GM19239 (cell line): ENCODE measurements at places on chromosomes 12 and 14.

DNA sequence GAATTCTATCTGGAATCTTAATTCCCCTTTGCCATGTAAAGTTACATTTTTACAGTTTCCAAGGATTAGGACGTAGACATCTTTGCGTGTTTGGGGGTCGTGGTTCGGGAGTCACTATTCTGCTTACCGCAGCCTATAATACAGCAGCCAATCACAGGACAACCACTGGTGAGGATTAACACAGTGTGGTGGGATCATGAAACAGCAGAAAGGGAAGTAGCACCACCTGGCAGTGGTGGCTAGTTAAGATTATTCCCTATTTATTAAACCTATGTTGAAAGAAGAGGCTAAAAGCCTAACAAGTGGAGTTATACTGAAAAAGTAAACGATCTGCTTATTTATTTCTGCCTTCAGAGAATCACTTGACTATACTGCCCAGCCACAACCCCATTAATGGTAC lies 71.7 kb downstream of the IPO8 start:
- no peak for DNase-seq

DNA sequence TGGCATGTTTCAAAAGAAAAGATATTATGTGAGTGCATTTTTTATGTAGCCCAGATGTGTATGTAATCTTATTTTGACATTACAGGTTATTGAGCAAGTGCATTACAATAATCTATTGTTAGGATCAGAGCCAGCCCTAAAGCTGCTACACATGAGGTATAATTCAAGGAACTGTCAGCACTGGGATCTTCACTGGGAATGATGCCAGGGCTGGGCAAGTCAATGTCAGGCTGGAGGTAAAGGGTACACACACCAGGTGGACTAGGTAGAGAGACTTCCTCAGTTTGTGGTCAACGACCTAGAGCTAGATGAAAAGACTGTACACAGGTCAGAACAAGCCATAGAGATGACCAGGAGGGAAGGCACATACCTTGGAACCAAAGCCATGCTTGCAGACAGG lies 15.4 kb downstream of the TRIM9 start:
- DNase-seq, result no peak

- peak; percentile 1 for DNase-seq
These were observed 65.4 kb downstream of the ACSM4 start for GRCh38 chr12:7369274-7369729.

DNA sequence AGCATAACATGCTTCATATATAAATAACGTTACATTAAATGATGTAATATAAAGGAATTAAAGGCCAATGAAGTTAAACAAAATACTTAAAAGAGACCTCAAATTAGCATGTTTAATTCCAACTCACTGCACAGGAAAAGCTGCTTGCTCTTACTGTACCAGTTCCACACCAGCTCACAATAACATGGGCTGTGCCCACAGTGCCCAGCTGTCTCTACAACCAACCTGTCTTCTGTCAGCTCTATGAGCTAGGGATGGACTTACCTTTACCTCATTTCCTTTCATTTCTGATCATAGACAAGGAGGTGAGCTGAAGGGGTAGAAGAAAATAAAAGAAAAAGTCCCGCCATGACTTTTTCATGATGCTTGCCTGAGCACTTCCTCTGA lies 64.8 kb downstream of the NKX2-1 start:
- no peak for DNase-seq

- no peak for DNase-seq
These were observed 93.2 kb downstream of the GPR65 start for GRCh38 chr14:88098163-88098562.

DNA sequence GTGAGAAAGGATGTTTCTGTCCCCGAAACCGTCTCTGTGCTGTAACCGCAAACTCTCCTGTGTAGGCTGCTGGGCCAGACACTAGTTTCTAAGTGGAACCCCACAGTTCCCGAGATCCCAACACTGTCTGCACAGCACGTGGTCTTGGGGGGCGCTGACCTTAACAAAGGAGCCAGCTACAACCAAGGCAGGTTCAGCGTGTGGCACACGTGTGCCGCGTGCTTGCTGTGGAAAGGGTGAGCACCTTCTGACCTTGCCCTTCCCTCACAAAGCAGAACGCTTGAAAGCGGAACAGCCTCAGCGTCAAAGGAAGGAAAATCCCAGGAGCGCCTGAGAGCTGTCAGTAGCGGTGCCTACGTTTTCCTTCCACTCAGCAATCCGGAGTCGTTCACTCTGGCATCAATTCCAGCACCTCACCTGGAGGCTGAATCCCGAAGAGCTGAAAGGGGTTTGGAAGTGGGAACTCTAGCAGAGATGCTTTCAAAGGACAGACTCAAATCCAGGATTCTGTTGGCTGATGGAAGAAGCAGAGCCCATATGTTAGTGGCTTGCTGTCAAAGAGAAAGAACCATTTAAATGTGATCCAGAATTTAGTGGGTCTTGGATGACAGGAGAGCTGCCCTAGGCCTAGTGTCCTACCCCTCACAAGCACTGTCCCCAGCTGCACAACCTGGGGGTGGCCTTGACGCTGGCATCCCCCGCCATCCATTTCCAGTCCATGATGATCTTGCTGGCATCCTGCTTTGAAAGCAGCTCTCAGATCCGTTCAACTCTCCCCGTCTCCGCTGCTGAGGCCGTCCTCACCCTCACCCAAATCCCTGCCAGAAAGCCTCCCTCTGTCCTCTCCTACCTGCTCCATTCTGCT lies 27.1 kb downstream of the CCDC92 start:
- no peak for DNase-seq

DNA sequence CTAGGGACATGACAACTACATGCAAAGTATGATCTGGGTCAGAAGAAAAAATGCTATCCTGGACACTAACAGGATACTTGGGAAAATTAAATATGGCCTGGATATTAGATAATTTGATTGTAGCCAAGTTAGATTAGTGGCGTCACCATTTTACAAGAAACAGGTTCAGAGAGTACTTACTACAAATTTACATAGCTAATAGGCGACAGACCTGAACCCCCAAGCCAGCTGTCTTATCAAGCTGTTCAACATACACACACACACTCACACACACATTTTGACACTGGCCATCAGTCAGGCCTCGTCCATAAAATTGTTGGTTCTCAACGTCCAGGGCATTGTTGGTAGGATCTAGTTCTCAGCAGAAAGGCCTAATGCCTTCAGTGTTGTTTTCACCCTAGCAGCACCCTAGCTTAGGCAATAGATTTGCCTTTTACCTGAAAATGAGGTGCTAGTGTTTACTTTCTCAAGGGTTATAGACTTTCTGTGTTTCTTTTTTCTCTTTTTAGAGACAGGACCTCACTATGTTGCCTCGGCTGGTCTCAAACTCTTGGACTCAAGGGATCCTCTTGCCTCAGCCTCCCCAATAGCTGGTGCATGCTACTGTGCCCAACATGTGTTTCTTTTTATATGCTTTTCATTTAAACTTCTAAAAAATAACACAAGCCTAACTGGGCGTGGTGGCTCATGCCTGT lies 3.3 kb upstream of the C14orf93 start:
- no peak for DNase-seq

GRCh38 chr12:69835081-69835480 lies 10.1 kb downstream of the MYRFL start:
- DNase-seq, result no peak

DNA sequence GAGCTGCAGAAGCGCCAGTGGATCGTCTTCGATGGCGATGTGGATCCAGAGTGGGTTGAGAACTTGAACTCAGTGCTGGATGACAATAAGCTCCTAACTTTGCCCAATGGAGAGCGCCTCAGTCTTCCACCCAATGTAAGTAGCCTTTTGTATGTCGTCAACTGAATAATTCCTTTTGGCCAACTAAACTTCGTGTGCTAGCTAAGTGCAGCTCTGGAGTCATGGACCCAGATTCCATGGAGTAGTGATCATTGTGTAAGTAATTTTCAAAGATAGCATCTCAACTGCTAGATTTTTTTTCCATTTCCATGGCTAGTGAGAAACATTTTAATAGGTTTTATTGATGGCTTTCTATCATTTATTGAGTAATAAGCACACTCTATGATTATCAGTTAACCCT lies 48.0 kb downstream of the DYNC1H1 start:
- DNase-seq, result no peak

DNA sequence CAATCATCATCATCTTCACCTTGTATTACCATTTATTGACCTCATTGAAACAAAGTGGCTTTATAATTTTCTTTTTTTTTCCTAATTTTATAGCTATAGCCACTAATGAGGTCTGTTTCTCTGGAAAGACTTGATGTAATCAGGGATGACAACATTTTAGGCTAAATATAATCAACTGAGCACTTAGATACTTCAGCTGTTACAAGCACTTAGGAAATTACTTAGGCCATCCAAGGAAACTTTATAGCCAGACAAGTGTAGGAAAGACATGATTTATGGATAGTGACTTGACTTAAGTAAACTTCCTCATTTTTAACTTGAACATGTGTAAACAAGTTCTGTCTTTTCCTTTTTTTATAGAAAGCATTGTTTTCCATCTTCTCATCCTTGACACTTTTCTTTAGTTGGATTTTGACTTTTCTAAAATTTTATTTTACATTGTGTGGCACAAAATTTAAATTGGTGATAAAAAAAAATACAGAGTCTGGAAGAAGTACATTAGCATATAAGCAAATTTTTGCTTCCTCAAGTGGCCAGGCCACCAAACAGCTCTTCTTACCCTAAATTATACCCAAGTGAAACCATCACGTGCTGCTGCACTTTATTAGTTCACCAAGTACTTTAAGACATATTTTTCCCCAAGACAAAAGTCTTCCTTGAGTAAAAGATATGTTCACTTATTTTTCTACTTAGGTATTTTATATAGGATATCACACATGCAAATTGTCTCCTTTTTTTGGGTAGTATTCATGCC lies 15.1 kb downstream of the CPNE8 start:
- DNase-seq, result no peak

GRCh38 chr14:104864267-104865080 lies 594 bp upstream of the CEP170B start:
- no peak for DNase-seq

DNA sequence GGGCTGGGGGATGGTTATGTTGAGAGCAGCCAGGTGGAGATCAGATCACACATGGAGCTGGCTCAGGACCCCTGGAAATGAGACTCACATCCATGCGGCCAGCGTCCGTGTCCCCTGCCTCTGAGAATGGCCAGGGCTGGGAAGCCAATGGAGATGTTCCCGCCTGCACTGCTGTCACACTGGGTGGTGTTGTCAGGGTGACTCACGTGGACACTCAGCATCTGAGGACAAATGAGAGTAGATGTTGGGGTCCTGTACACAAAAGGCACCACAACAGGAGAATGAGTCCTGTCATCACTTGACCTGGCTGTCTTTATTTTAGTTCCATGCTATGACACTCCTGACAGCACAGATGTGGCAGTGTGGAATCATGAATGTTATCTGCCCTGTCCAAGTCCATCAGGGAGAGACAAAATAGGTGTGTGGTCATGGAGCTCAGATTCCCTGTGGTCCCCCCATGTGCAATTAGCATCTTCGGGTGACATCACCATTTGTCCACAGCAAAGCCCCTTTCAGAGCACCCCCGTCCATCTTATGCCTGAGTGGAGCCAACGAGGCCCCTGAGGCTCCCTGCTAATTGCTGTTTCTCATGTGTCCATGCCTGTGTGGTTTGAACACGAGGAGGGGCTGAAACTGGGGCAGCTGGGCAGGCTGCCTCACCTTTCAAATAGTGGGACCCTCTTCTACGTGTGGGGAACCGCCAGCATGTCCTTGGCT lies 393.5 kb downstream of the AACS start:
- DNase-seq, result no peak

- peak; percentile 43 for DNase-seq
These were observed 279.1 kb downstream of the TTC6 start for GRCh38 chr14:37874429-37875109.

DNA sequence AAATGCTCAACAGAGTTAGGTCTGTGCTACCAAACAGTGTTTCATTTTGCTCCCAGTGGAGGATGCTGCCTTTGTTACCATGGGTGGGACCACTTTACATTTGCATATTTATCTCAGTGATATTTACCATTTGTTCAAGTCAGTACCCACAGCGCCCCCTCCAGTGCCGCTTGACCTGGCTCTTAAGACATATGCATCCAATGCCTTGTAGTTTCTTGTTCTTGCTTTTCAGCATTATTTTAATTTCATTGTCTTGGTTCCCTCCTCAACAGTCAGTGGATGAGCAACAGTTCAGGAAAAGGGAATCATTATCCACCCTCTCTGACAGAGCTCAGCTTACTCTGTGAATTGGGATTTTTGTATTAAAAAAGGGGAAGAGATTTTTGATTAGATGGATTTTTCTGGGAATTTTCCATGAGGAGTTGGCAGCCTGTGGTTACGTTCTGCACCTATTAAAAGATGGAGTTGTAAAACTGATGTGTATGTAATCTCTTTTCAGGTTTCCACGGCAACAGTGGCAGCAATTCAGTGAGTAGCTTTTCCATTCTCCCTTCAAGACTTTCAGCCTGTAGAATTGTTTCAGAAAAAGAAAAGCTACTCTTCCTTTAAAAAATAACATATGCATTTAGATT lies 240.5 kb upstream of the DAAM1 start:
- DNase-seq, result no peak

- DNase-seq, result no peak
These were observed 59.2 kb downstream of the ERC1 start for GRCh38 chr12:1050059-1050707.

- no peak for DNase-seq
These were observed 63.6 kb upstream of the PWP1 start for GRCh38 chr12:107622001-107622400.

- no peak for DNase-seq
These were observed 598 bp downstream of the HIF1A start for GRCh38 chr14:61695695-61696527.

GRCh38 chr14:62301080-62301479 lies 538.9 kb downstream of the SNAPC1 start:
- DNase-seq, result no peak
